Hepatocyte (in vitro differentiated cells): ENCODE measurements at places on chromosomes 5 and 9. TPM values are rescaled to one million over a fixed set of nuclear protein-coding genes. Genes with fewer than 3 reads are reported as not detected.

GRCh38 chr9:36993933-36994764 lies 39.9 kb downstream of the PAX5 start:
- DNase-seq, result no peak

The SLCO6A1 gene
- 0.77 and 1.4 TPM in 2 replicates for polyA plus RNA-seq

DNA sequence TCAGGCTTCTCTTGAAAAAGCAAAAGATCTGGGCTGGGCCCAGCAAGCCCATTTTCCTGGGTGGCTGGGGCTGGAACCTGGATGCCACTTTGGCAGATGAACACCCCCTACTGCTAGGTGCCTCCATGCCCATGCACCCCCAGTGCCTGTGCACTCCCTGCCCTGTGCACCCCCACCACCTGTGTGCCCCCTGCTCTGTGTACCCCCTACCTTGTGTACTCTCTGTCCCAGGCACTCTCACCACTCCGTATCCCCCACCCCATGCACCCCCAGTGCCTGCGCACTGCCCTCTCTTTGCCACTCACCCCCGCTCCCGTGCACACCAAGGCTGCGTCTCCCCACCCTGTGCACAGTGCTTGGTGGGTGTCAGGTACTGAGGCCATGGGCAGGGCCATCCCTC lies 14.2 kb downstream of the UNC5A start:
- no peak for DNase-seq

DNA sequence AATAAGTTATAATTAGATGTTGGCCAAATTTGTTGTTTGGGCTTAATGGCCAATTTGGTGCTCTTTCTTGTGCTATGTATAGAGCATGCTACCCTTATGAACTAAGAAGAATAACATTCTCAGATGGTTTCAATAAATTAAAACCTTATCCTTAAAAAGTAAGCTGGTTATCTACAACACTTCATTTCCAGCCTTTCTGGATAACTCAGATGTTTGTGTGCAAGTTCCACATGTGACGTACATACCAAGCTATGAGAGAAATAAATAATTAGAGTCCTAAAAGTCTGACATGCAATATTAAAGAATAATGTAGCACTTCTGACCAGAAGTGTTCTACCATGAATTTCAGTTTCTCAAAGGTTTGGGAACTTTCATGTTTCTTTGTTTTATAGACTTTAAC lies 11.7 kb downstream of the MTREX start:
- DNase-seq, result no peak

DNA sequence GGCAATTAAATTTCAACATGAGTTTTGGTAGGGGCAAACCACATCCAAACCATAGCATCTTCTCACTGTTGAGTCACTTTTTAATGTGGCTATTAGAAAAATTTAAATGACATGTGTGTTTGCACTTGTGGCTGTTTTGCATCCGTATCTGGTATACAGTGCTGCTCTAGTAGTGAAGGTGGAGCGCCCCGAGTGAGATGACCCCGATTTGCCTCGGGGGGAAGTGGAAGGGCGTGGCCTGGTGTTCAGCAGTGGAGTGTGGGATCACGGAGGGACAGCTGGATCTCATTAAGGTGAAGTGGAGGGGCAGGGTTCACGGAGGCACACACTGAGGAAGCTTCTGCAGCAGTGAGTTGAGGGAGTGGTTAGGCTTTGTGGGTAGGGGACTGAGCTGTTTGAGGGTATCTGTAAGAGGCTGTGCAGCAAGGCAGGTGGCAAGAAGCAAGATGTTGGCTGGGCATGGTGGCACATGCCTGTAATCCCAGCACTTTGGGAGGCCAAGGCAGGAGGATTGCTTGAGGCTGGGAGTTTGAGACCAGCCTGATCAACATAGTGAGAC lies 6.2 kb upstream of the GMCL2 start:
- DNase-seq, result no peak
